ENCODE measurements at places on chromosomes 12 and 14.

DNA sequence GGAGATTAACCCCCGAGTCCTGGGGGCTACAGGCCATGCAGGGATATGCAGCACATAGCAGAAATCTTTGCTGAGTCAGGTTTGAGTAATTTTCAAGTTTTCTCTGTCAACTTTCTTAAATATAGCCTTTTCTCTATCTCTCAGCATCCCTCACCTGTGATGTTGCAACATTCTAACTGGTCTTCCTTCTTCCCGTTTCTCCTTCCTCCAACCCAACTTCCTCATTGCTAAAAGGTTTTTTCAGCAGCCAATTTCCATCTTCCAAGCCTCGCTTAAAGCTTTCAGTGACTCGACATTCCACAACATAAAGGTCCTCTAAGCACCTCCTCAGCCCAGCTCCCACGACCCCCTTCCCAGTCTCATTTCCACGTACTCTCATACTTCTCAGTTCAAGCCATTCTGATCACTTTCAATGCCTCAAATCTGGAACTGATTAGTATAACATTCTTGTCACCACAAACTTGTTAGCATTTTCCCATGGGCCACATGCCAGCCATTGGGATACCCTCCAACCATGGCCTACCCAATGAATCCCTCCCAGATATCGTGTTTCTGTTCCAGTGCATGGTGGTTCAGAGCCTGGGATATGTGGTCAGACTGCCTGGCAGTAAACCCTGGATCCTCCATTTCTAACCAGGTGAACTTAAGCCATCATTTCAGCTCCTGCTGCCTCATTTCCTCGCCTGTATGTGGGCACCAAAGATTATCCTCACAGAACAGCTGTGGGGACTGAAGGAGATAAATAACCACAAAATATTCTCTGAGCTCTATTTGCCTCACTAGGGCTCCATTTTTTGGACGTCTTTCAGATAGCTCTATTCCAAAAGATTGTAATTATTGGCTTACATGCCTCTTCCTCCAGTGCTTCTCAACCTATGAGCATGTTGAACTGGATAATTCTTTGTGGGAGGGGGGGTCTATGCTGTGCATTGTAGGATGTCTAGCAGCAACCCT is 65.8 kb downstream of the KCNK10 start:
- DNase-seq: no peak

DNA sequence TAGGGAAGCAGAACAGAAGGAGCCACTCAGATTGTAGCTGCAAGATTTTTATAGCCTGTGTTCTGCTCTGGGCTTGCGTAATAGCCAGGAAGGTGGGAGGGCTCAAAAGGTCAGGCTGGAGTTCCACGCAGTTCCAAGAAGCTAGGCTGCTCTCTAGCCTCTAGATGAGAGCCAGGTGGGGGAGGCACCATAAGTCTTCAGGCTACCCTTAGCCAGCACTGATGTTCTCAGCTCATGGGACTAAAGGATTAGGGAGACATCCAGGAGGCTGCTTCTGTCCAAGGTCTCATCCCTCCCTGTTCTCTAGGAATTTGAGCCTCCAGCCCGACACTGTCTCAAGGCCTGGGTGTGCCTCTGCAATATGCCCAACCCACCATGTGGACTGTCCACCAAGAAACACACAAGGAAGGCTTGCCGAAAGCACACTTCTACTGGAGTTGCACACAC is 1.7 kb downstream of the LMBR1L start:
- no peak for DNase-seq

DNA sequence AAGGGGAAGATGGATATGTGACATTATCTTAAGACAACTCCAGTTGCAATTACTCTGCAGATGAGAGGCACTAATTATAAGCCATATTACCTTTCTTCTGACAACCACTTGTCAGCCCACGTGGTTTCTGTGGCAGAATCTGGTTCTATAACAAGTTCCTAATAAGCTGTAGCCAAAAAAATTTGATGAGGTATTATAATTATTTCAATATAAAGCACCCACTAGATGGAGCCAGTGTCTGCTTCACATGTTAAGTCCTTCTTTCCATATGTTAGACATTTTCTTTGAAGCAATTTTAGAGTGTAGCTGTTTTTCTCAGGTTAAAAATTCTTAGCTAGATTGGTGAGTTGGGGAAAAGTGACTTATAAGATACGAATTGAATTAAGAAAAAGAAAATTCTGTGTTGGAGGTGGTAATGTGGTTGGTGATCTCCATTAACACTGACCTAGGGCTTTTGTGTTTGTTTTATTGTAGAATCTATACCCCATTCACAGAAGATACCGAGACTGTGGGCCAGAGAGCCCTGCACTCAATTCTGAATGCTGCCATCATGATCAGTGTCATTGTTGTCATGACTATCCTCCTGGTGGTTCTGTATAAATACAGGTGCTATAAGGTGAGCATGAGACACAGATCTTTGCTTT is 36.9 kb downstream of the PSEN1 start:
- no peak for DNase-seq

GRCh38 chr14:32492457-32492856 is 163.4 kb downstream of the AKAP6 start:
- DNase-seq: no peak

DNA sequence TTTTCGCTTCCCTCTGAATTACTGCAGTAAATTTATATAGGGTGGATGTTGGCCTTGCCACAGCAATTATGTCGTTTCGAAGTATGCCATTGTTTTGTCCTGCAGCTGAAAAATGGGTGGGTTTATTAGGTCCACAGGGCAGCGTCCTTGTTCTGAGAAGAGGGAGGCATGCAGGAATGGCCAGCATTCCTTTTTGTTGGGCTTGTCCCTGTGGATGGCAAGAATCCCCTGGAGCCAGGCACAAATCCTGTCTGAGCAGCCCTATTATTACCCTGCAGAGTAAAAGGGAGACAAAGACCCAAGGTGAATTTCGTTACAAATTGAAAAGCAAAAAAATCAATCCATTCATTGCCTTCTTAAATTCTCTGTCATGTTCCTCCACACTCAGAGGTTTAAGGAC is 88.1 kb downstream of the CHST11 start:
- no peak for DNase-seq

GRCh38 chr12:108582978-108583770 is 14.7 kb downstream of the TMEM119 start:
- DNase-seq: no peak

DNA sequence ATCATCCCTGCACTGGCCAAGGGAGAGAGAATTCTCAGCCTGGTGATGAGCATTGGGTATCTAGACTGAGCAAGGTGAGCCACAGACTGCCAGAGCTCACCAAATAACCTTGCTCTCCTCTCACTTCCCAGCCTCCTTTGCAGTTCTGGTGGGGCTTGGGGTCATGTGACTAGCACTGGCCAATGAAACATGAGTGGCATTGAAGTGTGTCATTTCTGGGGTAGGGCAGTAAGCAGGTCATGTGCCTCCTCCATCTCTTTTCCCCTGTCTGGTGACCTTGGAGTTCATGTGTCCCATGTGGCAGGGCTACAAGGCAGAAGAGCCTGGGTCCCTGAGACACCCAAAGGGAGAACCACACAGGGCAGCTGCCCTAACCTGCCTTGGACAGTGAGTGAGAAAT is 3.6 kb upstream of the KRT72 start:
- no peak for DNase-seq

- DNase-seq: no peak
Measured at GRCh38 chr12:52212701-52213563, 20.1 kb upstream of the KRT7 start.

GRCh38 chr14:24121210-24121609 is 6.5 kb upstream of the NRL start:
- no peak for DNase-seq

DNA sequence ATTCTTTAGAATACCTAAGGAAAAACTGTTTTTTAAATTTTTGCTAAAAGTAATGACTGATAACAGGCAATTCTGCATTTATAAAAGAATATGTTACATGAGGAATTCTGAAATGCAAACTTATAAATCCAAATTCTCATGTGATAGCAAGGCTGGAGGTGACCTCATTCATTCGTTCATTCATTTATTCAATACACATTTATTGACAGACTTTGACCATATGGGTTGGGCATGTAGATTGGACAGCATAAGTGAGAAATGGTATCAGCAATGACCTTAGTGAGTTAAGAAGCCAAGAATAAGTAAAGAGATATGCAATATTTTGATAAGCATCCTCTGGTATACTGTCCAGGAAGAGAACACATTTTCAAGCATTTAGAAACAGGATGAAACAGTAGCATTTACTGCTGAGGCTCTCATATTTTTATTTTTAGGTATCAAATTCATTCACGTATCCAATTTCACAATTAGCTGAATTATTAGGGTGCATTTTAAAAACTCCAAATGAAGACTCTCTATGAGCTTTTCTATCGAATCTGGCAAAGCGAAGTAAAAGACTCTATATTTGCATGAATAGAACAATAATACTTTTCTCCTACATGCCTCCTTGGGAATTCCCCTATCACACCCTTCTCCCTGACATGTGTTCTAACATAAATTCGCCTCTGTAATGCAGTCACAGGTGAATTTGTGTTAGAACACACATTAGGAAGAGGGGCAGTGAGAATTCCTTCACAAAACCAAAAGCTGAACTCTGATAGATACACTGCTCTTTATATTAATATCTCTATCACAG is 49.9 kb downstream of the PEBP1 start:
- DNase-seq: no peak

DNA sequence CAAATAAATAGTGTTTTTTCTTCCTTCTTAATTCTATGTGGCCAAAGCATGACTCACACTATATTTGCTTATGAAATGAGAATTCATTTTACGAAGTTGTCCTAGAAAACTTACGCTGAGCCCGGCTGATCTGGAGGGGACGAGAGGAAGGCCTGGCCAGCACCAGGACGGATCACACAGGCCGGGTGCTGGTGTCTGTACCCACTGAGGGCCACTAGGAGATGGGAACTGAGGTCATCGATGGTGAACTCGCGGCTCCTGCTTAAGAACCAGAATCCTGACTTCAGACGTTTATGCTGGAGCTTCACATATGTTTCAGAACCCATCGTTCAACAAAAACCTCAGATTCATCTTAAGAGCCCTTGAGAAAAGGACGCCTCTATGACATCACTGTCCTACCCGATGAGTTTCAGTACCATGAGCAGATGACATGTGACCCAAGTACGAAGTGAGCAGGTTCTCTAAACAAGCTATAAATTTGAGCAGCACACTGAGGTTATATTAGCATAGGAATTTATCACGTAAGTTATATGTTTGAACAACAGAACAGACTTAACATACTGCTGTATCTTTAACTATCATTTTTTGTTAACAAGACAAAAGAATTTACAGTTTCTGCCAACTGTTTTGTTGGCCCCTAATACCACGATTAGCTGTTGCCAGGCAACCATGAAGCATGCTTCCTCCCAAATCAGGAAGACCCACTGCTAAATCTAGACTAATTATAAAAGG is 111.9 kb downstream of the FOXN3 start:
- DNase-seq: no peak

- no peak for DNase-seq
Measured at GRCh38 chr12:65517656-65518210, 239.2 kb downstream of the MSRB3 start.

- DNase-seq: no peak
Measured at GRCh38 chr12:51517800-51518199, 73.2 kb upstream of the SCN8A start.

- no peak for DNase-seq
Measured at GRCh38 chr12:9707356-9707755, 25.5 kb downstream of the CLECL1 start.

- DNase-seq: no peak
Measured at GRCh38 chr12:131643631-131644452, 67.0 kb upstream of the SFSWAP start.

Data from stimulated activated CD8-positive, alpha-beta memory T cell treated with anti-CD3 and anti-CD28 coated beads, Interleukin-7, amount 100 ng/mL, for 1 hour (primary cell).